Mucosa of descending colon (tissue), 3 donors: ENCODE measurements at places on chromosomes 5 and 9. TPM values are rescaled to one million over a fixed set of nuclear protein-coding genes. Genes with fewer than 3 reads are reported as not detected.

- no peak for DNase-seq
Observed at GRCh38 chr5:135608761-135609443, 30.1 kb upstream of the CXCL14 start.

DNA sequence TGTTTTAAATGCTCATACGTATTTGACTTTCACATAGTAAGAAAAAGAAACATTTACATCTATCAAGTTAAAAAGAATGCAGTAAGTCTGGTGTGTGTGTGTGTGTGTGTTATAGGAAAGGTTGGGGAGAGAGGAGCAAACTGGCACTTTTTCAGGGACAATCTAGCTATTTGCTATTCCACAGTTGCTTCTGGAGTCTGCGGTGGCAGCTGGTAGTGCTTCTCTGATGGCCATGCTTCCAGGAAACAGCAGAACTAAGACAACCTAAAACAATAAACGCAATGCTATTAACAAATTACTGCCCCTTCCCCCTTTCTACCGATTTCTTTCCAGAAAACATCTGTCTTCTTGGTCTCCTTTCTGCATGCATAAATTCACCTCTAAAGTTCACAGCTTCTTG, 70.0 kb upstream of the CDH10 start:
- DNase-seq: no peak

GRCh38 chr5:135438636-135439221, 8.4 kb downstream of the DCANP1 start:
- DNase-seq: no peak

DNA sequence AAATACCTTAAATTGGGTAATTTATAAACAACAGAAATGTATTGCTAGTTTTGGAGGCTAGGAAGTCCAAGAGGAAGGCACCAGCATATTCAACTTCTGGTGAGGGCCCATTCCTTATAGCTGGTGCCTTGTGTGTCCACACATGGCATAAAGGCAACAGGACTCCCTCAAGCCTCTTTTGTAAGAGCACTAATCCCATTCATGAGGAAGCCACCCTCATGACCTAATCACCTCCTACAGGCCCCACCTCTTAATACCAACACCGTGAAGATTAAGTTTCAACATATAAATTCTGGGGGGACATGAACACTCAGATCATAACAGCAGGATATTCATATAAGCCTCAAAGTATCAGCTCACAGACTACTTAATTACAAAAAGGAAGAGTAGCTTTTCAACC, 4.0 kb upstream of the PLAC8L1 start:
- no peak for DNase-seq

- DNase-seq: no peak
Observed at GRCh38 chr9:69326261-69326660, 1.2 kb downstream of the ENTREP1 start.

GRCh38 chr9:120436446-120436845, 143.5 kb downstream of the CDK5RAP2 start:
- DNase-seq: no peak

- no peak for DNase-seq
Observed at GRCh38 chr5:112063856-112064255, 306.9 kb upstream of the NREP start.

DNA sequence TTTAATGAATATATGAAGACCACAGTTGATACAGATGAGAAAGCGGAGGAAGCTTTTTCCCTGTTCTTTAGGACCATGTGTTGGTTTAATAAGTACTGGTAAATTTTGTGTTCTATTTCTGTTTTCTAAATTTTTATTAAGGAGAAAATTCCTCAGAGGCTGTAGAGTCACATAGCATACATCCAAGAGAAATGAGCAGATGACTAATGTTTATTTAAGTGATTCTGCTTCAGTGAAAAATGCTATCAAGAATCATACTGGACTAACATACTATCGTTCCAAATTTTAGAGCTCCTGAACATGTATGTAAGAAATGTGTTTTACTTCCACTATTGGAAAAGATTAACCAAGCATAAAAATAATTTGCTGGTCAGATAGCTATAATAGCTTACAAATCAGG, 115.0 kb downstream of the KIAA1958 start:
- DNase-seq: no peak

DNA sequence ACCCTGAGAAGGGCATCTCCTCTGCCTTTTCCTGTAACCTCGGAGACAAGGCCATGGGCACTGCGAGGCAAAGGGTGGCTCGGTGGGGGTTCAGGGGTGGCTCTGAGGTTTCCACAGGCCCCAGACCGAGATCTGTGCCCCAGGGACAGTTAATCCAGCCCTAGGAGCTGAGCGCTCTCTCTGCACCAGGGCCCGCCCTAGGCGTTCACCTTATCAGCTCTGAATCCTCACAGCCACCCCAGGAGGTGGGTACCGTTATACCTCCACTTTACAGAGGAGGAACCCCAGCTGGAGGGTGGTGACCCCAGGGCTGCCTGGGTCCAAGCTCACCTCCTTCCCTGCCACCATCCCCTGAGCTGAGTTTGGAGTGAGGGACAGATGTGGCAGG, 2.3 kb upstream of the ENG start:
- no peak for DNase-seq

- DNase-seq: peak; percentile 35
Observed at GRCh38 chr9:109639674-109640579, 140.1 kb upstream of the PALM2AKAP2 start.

DNA sequence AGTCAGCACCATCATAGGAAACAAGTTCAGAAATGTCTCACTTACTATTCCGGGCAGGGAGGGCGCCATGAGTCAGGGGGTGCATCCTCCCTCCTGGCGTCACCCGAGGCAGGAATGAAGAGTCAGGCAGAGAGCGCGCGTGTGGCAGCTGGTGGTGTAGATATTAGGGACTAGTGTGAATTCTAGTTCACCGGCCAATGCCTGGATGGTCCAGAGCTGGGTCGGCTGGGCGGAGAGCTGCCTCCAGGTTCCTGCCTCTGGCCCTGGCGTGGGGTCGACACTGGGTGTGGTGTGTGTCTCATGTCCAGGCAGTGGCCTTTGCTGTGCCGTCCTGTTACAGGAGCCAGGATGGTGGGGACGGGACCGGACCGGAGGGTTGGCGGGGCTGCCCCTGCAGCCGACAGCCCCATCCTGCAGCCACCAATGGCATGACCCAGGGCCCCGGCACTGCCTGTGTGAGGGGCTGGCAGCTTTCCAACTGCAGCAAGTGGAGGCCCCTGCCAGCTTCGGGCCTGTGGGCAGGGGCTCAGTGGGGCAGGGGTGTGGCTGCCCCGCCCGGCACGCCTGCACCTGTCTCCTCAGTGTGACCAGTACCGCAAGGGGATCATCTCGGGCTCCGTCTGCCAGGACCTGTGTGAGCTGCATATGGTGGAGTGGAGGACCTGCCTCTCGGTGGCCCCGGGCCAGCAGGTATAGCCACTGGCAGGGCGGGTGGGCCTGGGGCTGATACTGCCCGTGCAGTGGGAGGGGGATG, 9.1 kb downstream of the DIPK1B start:
- no peak for DNase-seq

DNA sequence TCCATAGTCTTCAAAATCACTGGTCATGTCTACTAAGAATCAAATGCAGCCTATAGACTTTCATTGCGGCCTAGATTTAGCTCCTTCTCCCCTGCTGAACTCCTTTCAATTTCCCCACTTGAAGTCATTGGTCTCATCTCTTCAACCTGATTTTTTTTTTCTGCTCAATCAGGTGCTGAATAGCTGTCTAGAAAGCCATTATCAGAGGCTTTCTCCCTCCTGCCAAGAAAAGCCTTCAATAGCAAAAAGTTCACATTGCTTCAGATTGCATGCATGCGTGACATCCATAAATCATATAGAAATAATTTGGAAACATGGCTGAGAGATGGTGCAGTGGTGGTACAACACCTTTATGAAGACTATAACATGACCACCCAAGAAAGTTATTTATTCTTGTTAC, 316.2 kb downstream of the PLK2 start:
- DNase-seq: no peak

GRCh38 chr9:85009251-85009650, 339.7 kb downstream of the NTRK2 start:
- DNase-seq: no peak

- peak; percentile 50 for DNase-seq
Observed at GRCh38 chr9:128412120-128412790, 8.4 kb upstream of the CERCAM start.

- no peak for DNase-seq
Observed at GRCh38 chr9:38022203-38022895, 46.7 kb downstream of the SHB start.

DNA sequence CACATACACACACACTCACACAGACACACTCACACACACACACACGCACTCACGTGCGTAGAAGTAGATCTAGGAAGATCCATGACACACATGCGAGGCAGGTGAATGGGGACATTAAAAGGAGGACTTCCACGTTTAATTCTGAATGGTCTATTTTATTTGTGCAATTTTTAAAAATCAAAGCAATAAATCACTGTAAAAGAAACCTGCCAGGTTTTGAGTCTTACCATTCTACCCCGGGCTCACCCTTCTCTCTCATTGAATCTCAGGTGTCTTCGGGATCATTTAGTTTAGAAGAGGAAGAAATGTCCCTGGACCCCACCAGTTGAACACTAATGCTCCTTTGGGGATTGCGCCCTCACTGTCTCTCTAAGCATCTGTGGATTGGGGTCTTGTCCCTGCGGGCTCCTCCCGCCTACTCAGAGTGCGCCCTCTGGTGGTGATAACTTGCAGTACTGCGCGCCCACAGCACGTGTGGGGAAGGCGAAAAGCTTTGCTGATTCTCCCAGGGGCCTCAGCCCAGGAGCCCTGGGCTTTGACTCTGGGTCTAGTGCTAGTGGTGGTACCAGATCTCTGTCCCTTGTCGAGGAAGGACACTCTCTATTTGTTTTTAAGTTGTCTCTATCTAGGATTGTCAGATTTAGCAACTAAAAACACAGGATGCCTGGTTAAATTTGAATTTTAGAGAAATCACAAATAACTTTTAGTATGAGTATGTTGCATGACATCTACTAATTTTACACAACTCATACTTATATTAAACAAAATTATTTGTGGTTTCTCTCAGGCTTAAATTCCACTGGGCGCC, 34.8 kb downstream of the BOD1 start:
- peak; percentile 46 for DNase-seq

DNA sequence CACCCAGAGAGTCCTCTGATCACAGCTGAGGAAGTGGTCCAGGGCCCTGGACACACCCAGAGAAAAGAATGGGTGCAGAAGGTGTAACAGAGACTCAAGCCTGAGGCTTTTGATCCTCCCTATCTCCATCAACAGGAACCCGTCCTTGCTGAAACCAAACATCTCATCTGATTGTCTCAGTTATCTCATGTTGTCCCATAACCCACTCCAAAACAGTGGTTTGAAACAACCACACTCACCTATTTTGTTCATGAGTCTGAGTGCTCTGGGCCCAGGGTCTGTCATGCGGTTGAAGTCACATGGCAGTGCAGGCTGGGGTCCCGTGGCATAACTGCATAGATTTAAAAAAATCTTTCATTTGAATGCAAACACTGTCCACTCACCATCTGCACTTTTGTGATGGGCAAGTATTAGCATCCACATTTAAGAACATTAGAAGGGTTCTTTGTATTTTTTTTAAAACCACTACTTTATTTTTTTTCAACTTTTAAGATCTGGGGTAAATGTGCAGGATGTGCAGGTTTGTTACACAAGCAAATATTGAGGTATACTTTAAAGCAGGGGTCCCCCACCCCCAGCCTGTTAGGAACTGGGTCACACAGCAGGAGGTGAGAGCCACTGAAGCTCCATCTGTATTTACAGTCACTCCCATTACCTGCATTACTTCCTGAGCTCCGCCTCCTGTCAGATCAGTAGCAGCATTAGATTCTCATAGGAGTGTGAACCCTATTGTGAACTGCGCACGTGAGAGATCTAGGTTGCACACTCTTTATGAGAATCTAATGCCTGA, 255.8 kb downstream of the ROR2 start:
- DNase-seq: no peak

- no peak for DNase-seq
Observed at GRCh38 chr5:108615216-108615615, 132.5 kb upstream of the FER start.

DNA sequence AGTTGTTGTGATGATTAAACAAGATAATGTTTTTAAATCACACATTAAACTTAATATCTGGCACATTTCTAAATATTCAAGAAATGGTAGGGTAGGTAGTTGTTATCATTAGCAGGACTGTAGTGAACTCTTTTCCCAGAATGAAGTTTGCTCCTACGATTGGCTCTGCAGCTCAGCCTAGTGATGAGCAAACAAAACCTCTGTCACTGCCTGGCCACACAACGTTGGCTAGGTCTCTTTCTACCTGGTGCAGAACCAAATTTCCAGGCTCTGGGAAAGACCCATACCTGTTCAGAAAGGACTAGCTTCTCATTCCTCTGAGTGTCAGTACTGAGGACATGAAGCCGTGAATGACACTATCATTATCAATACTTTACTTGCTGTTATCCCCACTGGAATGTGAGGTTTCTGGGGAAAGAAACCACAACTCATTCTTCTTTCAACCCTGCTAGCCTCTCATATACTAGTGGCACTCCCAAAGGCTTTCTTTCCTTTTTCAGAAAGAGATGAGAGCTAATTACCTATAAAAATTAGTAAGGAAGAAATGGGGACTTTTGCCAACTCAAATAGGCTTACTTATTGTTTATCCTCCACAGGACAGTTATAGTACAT, 219.3 kb upstream of the TRIM32 start:
- no peak for DNase-seq

- no peak for DNase-seq
Observed at GRCh38 chr9:71352837-71353236, 231.4 kb upstream of the TRPM3 start.

- no peak for DNase-seq
Observed at GRCh38 chr5:172777881-172778814, 7.2 kb upstream of the DUSP1 start.

GRCh38 chr9:138053996-138054752, 176.6 kb downstream of the CACNA1B start:
- no peak for DNase-seq

DNA sequence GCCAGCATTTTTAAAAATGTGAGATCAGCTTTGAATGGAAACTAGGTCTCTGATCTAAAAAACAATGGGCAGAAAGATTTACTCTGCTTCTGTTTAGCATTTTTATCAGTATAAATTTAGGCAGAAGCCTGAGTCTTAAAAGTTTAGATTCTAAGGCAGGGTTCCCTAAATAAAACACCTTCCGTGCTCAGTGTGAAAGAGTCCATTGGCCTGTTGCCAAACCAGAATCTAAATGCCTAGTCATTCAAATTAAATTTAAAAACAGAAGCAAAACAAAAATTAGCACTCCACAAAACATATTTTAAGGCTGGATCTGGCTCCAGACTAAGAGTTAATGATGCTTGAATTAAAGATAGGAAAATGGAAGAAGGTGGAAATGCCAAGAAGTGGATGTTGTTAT, 4.5 kb downstream of the TYRP1 start:
- DNase-seq: no peak

Gene N4BP3
- total RNA-seq: 1.7 TPM

Gene FAM120AOS
- total RNA-seq: 73.3 TPM

Gene LHX6
- total RNA-seq: 5.1 TPM

Gene PCA3
- not detected for total RNA-seq

Gene ADAMTSL1
- total RNA-seq: 32.1 TPM

Gene KCNIP1
- not detected for total RNA-seq

Gene GCNT4
- total RNA-seq: 6.1 TPM

Gene ABO
- total RNA-seq: 25.6 TPM

Gene HTR4
- total RNA-seq: 15.0 TPM

Gene UGT3A2
- total RNA-seq: not detected
